ENCODE measurements at places on chromosomes 11 and 22.

GRCh38 chr22:23716811-23717801 lies 26.3 kb downstream of the RGL4 start:
- DNase-seq, result peak; percentile 85

GRCh38 chr11:91822805-91823204 lies 401.8 kb upstream of the FAT3 start:
- no peak for DNase-seq

- no peak for DNase-seq
These were observed 17.4 kb downstream of the RIBC2 start for GRCh38 chr22:45430871-45431270.

GRCh38 chr11:10114593-10115404 lies 179.2 kb downstream of the SBF2 start:
- no peak for DNase-seq

DNA sequence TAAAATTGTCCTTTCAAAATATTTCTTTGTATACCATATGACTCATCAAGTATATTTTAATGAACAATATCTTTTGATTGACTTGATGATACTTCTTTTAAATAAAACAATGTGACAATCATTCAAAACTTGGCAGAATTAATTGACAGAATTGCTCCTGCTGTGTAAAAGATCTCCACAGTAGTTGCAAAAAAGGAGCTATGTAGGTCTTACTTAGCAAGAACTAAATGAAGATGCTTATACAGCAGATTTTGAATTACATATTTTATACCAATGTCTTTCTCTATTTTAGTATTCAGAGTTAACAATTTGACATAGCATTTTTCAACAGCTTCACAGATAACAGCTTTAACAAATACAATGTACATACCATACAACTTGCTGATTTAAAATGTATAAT lies 144.9 kb downstream of the DYNC2H1 start:
- DNase-seq, result no peak

- DNase-seq, result no peak
These were observed 89.0 kb upstream of the CD44 start for GRCh38 chr11:35049859-35050531.

DNA sequence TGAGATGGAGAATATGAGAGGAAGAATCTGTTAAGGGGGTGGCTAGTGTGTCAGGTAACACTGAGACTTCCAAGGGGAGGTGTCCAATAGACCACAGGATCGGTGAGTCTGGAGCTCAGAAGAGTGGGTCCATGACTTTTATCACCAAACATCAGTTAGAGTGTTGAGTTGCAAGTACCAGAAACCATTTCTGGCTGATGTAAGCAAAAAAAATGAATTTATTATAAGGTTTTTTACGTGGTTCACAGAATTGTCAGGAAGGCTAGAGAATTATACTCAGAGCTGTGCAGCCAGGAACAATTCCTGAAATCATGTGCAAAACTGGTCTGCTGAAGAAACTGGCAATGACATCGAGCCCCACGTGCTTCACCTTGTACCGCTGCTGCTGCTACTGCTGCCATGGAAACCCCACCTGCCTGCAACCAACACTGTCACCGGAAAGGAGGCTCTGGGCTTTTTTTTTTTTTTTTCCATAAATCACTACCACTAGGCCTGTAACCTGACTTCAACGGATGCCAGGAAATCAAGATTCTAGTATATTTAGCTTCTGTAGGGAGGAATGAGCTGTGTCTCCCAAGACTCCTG lies 16.6 kb upstream of the STK33 start:
- no peak for DNase-seq

GRCh38 chr11:12026331-12027211 lies 18.1 kb upstream of the DKK3 start:
- no peak for DNase-seq

Measured in heart right ventricle (tissue), 16 donors.